ENCODE measurements at places on chromosomes 6 and 20.

- DNase-seq, result no peak
Measured at GRCh38 chr20:12594410-12595088, 414.2 kb upstream of the SPTLC3 start.

DNA sequence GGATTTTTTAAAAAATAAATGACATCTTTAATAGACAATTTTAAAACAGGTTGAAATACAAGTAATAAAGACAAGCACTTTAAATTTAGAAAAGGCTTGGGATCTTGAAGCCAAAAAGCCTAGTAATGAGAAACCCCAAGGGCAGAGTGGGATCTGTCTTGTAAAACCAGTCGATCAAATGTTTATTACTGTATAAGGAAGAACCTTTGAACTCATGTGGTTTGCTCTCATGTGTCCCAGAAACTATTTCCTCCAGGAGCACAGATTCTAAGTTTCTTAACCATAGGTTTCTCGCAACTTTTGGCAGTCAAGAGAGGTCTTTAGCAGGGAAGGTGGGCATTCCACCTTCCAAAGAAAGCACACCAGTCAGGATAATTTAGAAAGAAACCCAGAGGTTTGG lies 541.7 kb upstream of the BTBD3 start:
- no peak for DNase-seq

GRCh38 chr6:139248911-139249310 lies 42.9 kb downstream of the TXLNB start:
- DNase-seq, result no peak

DNA sequence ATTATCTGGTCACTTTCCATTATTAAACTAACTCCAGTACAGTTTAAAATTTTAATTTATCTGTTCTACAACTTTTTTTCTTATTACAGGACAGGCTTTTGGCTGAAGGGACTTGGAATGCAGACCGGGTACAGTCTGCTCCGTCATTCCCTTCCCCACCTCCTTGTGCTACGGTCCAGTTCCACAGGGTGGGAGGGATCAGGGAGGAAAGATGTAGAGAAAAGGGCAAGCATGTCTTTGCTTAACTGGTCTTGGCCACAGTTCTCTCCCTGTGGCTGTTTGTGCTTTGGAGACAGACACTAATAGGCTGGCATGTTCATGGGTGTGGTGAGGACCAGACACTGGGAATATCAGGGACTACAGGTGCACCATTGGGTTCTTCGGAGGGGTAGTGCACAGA lies 12.1 kb upstream of the RGS17 start:
- no peak for DNase-seq

- no peak for DNase-seq
Measured at GRCh38 chr6:126039284-126039683, 52.9 kb downstream of the TRMT11 start.

GRCh38 chr6:8536122-8536521 lies 100.8 kb upstream of the SLC35B3 start:
- DNase-seq, result no peak

All from mucosa of descending colon (tissue), 3 donors.